ENCODE measurements at places on chromosomes 5 and 9.
A peak's percentile ranks its signal among the peaks of the same experiment; 100 is the strongest.

DNA sequence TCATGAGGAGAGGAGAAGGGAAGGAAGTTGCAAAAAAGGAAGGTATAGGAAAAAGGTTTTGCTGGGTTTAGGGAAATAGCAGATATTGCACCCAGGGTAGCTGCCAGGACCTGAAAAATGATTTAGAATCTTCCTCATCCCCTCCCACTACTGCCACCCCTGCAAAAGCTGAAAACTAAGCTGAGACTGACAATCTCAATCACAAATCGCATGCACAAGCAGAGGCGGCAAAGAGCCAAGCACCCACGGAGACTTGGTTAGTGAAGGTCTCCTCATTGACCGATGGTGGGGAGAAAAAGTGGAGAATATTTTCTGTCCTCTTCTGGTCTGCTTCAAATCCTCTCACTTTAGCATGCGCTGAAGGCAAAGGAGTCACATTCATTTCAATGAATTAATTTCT lies 39.1 kb upstream of the PAM start:
- no peak for DNase-seq

DNA sequence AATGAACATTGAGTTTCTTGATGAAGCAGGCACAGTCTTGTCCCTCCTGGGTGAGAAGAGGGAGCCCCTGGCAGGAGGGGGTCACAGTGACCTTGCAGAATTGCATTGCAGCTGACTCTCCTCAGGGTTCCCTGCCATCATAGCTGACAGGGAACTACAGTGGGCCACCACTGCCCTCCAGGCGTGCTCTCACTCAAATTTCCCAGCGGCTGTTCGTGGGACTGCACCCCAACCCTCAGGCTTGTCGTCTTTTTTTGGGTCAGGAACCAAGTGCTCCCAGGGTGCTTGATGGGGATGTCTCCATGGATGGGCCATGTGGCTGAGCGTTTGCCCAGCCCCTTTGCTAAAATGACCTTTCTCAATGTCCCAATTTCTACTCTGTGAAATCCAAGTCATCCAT lies 215.8 kb downstream of the MELK start:
- DNase-seq = peak; percentile 31

DNA sequence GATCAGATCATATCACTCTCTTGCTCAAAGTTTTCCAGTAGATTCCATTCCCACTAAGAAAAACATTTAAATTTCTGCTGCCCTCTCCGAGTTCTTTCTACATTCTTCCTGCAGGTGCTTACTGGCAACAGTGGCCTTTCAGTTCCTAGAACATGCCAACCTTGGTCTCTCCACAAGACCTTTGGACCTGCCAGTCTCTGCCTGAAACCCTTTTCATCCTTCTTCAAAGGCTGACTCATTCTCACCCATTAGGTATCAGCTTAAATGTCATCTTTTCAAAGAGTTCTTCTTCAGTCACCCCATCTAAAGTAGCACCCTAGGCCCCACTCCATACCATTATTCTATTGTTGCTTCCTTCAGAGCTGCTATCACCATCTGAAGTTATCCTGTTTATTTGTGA lies 21.8 kb downstream of the PPIC start:
- no peak for DNase-seq

DNA sequence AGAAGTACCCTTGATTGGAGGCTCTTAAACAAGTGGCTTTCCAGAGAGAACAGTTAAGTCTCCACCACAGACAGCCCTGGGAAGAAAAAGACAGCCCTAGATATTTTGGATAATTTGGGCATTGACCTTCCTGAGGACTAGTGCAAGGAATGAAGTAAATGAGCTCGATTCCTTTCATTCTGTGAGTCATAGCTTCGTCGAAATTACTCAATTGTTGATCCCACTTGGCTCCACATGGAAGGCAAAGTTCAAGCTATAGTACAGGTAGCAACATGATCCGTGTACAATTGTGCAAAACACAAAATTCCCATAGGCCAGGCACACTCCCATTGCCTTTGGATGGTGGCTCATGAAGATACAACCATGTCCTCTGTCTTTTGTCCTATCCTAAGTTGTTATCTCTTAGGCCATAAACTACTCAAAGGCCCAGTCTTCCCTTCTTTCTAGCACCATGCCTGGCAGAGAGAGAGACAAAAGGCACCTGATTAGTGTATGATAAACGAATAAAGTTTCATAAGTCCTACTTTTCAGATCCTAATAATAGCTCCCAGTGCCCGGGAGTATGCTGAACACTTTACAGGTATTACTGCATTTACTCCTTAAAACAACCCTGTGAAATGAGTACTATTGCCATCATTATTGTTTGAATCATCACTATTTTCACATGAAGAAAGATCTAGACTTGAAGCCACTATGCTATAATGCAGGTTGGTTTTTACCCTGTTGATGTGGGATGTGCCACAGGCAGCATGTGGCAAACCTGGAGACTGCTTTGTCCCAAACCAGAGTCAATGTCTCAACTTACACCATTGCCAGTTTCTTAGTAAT lies 116.7 kb upstream of the RANBP3L start:
- no peak for DNase-seq

DNA sequence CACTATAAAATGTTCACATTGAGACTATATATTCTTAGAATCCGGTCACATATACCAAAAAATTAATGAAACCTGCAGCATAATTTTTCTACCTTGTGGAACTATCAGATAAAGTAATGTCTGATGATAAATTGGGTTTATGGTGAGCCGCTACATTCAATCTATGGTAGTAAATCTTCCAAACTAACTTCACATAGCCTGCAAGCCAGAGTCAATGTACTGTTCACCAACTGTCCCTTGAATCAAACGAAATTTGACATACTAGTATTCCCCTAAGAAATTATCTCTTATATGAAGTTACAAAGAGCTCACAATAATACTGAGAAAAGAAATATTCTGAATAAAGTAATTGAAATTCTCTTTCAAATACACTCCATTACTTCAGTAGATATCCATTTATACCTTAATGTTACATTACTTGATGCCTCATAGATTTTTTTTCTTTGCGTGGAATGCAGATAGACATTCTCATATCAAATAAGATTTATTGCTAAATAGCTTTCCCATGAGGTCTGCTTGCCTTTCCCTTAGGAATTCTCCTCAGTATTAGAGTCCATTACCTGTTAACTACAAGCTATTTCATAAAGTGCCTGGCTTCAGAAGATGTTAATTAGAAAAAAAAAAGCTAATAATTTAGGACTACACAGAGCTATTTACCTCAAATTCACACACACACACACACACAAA lies 169.5 kb downstream of the PTPRD start:
- no peak for DNase-seq

DNA sequence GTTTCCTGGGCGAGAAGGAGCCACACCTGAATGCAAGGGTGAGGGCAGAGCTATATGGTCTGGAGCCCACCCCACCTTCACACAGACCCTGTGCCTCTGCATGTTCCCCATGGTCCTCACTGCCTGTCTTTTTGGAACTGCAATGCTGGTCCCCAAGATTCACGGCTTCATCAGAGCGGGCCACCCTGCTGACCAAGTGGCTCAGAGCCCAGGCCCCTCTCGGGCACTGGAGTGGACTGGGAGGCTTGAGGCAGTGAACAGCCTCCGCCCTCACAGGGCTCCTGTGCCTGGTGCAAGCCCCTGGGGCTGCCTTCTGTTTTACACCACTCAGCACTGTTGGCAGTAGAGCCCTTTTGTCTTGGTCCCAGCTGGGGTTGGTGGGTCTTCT lies 143.2 kb downstream of the CACNA1B start:
- DNase-seq = no peak

DNA sequence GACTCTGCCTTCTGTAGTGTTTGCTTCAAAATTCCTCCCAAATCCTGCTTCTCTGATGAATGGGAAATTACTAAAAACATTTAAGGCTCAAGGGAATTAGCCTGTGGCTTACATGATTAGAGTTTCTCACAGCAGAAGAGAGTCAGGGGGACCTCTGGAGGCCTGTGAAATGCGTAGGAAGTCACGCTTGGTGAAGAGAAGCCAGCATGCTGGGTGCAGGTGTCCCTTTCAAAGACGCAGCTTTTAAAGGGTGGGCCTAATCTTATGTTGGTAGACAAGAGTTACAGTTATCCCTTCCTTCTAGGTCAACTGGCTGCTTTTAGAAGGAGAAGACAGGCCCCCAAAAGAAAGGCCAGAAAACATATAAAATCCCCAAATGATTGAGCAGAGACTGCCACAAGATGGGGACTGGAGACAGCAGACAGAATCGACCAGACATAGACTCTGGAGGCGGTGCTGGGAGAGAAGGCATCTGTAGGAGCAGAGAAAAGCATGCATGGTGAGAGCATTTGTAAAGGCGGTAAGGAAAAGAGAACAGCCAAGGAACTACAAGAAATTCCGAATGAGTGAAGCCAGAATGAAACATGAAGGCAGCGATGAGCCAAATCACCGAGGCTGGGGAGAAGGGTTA lies 42.3 kb downstream of the B4GALT1 start:
- peak; percentile 39 for DNase-seq

DNA sequence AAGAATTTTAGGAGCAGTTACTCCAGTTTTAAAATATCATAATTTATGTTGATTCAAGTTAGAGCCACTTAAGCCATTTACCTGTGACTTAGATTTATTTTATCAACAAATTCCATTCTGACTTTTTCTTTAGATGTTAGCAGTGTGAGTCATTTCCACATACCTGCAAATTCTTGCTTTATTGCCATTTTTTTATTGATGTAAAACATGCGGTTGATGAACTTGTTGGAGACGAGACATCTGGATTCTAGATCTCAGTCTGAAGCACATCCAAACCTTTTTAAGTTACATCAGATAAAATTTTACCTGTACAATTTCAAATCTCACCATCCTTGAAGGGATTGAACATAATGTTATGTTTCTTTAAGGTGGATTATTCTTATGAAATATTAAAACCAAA lies 240.9 kb downstream of the IRX1 start:
- no peak for DNase-seq

DNA sequence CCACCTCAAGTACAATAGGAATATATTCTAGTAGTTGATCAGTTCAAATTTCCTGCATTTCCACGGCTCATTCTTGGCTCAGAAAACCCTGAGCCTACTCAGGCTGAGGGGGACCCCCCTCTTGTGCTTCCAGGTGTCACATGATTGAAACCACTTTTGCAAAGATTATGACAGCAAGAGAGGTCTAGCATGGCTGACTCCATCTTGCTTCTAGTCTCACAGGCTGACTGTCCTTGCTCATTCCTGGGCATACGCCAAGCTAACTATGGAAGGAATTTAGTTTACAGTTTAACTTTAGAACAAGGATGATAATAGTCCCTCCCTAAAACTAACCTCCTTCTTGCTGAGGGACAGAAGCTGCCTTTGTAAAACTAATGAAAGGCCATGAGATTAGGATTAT lies 154.1 kb downstream of the SNX18 start:
- no peak for DNase-seq

DNA sequence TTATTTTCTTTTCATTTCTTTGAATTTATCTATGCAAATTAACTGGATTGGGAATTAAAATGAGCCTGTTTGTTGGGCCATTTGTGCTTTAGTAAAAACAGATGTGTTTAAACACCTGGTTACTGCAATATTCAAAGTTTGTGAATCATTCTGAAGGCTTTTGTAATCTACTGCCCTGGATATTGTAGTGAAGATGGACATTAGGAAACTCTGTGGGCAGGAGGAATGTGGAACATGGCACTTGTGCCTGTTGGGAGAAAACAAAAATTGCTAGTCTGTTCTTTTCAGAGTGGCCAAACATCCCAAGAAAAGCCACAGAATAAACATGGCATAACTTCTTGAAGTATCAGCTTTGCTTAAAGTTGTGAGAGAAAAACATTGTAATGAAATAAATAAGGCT lies 40.8 kb downstream of the CHSY3 start:
- no peak for DNase-seq

Data from neural progenitor cell (in vitro differentiated cells).